ENCODE measurements at places on chromosomes 7 and 10. TPM values are rescaled to one million over a fixed set of nuclear protein-coding genes. Genes with fewer than 3 reads are reported as not detected.

Gene EPO
- total RNA-seq = not detected

Gene RUFY2
- total RNA-seq = 25.9 TPM

Gene AKR1C1
- total RNA-seq = 72.2 TPM

Gene ANKRD16
- 9.9 TPM for total RNA-seq

DNA sequence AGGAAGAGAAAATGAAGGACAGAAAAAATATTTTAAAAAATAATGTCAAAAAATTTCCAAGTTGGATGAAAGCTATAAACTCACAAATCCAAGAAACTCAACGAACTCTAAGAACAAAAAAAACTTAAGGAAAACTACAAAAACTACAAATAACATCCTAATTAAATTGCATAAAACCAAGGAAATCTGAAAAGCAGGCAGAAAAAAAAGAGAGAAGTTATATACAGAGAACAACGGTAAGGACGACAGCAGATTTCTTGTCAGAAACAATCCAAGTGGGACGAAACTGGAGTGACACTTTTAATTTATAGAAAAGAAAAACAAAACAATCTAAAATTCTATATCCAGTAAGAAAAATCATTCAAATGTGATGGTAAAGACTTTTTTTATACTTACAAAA, 122.2 kb upstream of the LYZL1 start:
- DNase-seq = no peak

Data from fibroblast of lung (primary cell).